ENCODE measurements at places on chromosomes 16 and 17. TPM values are rescaled to one million over a fixed set of nuclear protein-coding genes. Genes with fewer than 3 reads are reported as not detected.
A peak's percentile ranks its signal among the peaks of the same experiment; 100 is the strongest.

The EXOC3L1 gene
- total RNA-seq = not detected

DNA sequence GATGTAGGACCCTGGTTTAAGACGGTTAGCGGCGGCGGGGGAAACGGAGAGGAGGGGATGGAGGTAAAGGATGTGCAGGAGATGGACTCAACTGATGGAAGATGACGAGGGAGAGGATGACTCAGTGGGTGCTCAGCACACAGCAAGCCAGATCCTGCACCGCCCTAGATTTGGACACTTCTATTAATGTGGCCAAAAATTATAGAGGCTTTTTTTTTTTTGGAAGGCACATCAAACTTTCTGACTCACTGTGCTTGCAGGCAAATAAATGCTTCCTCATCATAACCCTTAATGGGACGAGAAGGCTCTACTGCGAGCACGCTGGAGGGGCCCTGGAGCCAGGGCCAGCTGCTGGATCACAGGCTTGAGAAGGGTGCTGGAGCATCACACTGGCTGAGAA is 36.0 kb downstream of the RTN4RL1 start:
- DNase-seq = no peak

- no peak for DNase-seq
Observed at GRCh38 chr16:1326391-1326790, 7.1 kb upstream of the BAIAP3 start.

- no peak for DNase-seq
Observed at GRCh38 chr16:35574454-35575431, 2115.3 kb downstream of the TP53TG3F start.

DNA sequence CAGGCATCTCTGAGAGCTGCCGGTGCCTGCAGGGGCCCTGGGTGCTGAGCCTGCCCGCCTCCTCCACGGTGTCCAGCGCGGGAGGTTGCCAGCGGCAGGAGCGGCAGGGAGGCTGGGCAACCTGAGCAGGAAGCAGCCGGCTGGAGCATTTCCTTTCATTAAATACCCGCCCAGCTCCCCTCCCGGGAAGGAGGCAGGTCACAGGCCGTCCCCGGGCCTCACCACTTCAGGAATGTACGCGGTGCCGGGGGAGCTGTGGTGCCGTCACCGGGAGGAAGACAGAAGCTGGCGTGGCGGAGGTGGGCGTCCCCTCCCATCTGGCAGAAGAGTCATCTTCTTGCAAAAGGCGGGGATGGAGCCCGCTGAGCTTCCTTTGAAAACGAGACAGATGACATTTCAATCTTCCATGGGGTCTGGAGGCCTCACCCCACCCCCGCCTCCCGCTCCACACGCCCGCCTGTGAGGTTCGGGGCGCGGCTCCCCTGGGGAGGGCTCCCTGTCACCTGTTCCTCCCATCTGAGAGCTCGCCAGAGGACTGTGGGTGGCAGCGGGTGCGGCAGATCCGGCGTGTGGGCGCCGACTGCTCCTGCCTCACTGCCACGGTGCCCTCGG is 16.0 kb downstream of the SOX8 start:
- no peak for DNase-seq

The ANKRD40CL gene
- total RNA-seq = not detected

The SLC13A2 gene
- total RNA-seq = not detected

The SLC16A5 gene
- 11.2 TPM for total RNA-seq

The BPTF gene
- 205 TPM for total RNA-seq

The GRAPL gene
- total RNA-seq = 4.3 TPM

The NAA38 gene
- 35.9 TPM for total RNA-seq

GRCh38 chr17:28956861-28957260 is 5.5 kb upstream of the PHF12 start:
- no peak for DNase-seq

DNA sequence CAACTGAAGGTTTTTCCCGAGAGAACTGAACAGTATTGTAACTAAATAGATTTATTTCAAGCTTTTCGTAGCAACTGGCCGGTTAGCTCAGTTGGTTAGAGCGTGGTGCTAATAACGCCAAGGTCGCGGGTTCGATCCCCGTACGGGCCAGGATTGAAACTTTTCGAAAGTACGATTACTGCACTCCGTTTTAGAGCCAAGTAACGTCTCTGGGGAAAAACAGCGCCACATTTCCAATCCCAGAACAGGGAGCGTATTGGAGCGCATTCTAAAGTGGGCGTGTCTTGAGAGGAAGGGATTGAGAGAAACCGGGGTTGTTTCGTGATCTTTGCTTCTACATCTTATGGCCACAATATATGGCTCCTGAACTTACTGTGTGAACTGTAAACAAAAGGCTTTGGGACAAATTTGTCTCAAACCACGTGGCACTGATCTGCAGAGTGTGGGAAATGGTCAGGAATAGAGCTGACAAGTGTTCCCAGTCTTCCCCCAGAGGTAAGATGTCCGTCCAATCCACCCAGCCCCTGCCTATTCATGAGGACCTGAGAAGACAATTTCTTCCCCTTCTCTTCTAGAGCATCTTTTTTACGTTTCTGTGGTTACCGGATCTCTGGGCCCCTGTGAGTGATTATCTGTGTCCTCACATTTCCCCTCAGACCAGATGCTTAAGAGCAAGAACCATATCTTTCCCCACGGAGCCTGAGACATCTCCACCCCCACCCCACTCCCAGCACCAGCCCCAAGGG is 2.3 kb downstream of the BORCS6 start:
- peak; percentile 93 for DNase-seq

The CBX2 gene
- 0.18 TPM for total RNA-seq

- DNase-seq = no peak
Observed at GRCh38 chr16:23107936-23108335, 41.3 kb downstream of the USP31 start.

DNA sequence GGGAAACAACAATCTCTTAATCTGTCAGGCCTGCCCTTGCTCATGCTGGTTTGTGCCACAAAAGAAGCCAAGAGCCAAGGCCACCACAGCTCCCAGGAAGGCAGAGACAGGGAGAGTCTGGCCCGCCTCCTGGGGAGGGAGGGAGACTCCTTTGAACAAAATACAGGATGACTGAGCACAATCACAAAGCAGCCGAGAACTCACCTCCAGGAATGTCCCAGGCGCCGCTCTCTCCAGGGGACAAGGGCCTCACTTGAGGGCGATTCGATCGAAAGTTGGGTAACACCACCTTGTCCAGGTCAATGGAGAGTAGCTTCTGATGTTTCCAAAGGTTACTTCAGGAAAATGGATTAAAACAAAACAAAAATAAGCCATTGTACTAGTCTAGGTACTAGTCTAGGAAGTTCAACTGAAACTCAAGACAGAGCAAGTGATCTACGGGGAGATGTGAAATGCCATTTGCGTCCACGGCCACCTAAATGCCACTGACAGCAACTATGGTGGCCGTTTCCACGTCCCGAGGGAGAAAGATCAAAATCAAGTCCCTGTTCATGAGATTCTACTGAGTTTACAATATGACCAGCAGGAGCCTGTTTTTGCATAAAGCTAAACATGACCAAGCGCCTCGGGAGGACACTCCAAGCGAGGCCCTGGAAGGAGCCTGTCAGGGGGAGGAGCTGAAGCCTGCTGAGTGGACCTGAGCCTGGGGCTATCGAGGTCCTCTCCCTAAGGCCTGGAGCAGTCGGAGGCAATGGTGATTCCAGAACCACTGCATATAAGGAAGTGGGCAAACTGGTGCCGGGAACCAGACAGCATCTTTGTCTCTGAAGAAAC is 13.4 kb upstream of the SLC38A8 start:
- DNase-seq = no peak

DNA sequence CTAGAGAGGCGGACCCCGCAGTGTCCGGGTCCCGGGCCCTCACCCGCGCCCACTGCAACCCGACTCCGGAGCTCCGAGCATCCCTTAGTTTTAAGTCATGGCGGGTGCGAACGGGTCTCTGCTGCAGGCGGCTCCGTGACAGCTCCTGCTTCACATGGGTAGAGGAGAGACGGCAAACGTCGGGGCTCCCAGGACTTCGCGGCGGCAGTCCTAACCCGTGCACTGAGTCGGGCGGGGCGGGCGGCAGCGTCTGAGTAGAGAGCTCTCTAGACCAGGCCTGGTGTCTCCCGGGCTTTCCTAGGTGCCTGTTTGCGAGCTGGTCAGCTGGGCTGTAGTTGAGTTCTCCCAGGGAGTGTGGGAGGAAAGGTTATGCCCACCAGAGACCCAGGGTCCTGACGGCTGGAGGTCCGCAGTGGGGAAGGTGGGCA is 345 bp downstream of the TSC2 start:
- DNase-seq = no peak

The CLN3 gene
- 85.3 TPM for total RNA-seq

The KDM6B gene
- 149 TPM for total RNA-seq

The CCL23 gene
- 0.68 TPM for total RNA-seq

- DNase-seq = no peak
Observed at GRCh38 chr16:87581857-87582215, 20.5 kb upstream of the JPH3 start.

The NACA2 gene
- total RNA-seq = not detected

GRCh38 chr16:23575834-23576233 is 18.3 kb downstream of the UBFD1 start:
- DNase-seq = no peak

DNA sequence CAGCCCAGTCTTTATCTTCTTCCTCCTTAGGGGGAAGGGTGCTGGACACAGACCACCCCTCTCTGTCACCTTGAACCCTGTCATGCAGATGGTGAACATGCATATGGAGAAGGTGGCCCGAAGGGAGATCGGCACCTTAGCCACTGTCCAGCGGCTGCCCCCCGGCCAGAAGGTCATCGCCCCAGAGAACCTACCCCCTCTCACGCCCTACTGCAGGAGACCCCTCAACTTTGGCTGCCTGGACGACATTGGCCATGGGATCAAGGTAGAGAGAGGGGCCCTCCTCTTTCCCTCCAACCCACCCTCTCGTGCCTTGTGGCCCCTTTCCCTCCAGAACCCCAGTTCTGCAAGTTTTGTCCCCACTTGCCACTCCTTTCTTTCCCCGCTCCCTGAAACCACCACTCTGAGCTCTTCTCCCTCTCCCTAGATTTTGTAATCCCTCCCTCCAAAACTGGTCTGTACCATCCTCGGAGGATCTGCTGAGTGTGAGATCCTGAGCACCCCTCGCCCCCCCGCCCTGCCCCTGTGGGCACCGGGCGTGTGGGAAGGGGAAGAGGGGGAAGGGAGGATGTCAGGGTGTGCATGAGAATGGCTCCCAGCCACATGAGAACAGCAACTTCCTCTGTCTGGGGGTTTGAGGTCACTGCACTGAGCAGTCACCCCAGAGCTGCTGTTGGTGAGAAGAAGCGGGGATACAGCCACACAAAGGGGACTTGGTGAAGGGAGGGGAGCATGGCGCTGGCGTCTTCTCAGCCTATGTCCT is 7.3 kb downstream of the ABI3 start:
- DNase-seq = peak; percentile 93

The GRB7 gene
- not detected for total RNA-seq

DNA sequence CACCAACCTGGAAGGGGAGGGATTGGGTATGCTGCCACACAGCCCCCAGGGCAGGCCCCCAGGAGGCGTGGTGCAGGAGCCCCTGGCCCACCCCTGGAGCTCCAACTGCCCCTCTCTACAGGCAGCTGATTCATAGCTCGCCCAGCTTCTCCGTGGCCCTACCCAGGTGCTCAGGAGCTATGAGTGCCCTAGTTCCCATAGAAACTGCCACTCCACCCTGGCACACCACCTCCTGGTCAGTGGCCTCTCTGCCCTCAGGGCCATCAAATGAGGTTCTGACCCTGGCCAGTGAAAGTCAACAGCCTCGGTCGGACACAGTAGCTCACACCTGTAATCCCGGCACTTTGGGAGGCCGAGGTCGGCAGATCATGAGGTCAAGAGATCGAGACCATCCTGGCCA is 18.0 kb downstream of the CNGB1 start:
- DNase-seq = no peak

DNA sequence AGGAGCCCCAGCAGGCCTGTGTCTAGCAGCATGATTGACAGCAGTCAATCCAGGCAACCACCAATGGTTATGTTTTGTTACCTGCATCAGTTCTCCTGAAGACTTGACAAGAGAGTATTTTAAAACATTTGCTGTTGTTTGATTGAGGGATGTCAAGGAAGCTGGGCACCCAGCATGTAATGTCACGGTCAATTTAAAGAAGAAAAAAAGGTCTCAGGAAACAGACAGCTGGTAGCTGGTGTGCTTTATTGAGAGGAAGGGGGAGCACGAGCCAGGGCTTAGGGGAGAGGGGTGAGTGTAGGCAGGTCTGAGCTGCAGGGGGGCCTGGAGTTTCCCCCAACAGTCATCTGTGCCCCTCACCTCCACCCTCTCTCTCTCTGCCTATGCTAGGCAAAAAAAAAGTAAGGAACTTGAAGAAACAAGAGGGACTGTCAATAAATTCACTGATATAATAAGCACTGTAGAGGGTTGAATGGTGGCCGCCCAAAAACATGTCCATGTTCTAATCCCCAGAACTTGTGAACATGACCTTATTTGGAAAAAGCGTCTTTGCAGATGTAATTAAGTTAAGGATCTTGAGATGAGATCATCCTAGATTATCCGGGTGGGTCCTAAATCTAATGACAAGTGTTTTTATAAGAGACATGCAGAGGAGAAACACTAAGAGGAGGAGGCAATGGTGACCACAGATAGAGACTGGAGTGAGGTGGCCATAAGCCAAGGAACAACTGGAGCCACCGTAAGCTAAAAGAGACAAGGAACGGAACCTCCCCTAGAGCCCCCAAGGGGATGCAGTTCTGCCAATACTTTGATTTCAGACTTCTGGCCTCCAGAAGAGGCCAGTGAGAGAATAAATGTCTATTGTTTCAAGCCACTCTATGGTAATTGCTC is 14.5 kb downstream of the TSPOAP1 start:
- DNase-seq = no peak

DNA sequence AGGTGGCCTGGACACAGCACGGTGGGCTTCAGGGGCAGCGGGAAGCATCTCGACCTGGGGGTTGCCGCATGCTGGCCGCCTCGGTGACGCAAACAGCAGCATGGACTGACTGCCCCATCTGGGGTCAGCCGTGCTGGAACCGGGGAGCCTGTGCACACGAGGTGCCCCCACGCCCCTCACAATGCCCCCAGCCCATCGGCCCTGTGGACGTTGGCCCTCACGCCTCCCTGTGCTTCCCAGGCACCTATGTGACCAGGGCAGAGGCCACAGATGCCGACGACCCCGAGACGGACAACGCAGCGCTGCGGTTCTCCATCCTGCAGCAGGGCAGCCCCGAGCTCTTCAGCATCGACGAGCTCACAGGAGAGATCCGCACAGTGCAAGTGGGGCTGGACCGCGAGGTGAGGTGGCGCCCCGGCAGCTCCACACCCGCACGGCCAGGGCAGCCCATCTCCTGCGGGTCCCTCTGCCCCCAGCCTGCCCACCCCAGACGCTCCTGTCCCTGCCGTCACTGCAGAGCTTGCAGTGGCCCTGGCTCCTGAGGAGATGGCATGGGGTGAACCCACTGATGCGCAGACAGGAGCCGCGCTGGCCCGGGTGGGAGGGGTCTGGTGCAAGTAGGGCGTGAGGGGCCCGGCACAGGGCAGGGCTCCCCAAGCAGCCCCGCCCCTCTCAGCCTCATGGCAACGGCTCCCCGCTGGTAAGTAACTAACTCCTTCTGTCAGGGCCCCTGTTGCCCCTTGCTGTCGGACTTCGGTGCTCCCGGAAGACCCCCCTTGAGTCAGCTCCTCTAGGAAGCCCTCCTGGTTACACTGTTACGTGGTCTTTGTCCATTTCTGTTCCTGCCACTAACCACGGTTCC is 13.6 kb downstream of the CDH15 start:
- DNase-seq = peak; percentile 51

The ATP6V0D1 gene
- total RNA-seq = 83.3 TPM

All from natural killer cell (primary cell).